ENCODE measurements at places on chromosomes 2 and 18.

DNA sequence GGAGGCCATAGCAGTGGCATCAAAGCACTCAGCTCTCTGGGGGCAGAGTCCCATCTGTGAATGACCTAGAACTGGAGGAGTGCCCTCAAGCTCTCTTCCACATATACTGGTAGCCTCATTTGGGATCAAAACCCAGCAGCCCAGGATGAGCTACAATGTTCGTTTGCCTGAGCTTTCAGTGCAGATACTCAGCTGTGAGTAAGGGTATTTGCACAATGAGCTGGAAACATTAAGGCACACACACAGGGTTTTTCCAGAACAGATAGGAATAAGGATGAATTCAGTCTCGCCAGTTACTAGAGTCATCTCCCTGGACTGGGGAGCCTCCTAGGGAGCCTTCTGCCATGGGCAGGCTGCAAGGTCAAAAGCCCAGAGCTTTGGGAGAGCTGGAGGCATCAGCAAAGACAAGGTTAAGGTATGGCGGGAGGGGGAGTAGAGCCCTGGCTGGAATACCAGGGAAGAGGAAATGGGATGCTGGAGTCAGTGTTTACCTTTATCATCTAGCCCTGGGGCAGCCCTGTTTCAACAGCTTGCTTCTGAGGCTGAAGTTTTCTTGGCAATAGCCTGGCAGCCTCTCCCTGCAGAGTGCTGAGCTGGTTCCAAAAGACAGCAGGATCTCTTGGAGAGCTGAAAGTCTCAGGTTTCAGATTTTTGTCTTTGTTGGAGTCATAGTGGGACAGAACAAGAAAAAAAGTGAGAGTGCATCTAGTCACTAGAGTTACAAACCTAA lies 187.7 kb downstream of the LOXHD1 start:
- no peak overlapping the region for H3K27ac ChIP-seq
- peaks cover 7% of the 10 kb centered on the region for H3K27me3 ChIP-seq
- H3K4me3 ChIP-seq: no peak overlapping the region
- no peaks in the 10 kb centered on the region for H3K36me3 ChIP-seq
- no peak for DNase-seq

- H3K27ac ChIP-seq: no peak overlapping the region
- H3K27me3 ChIP-seq: no peaks in the 10 kb centered on the region
- H3K4me1 ChIP-seq: peaks cover 4% of the 10 kb centered on the region
- peaks cover 26% of the 10 kb centered on the region for H3K36me3 ChIP-seq
- H3K4me3 ChIP-seq: no peak overlapping the region
These were observed 35.4 kb upstream of the STK17B start for GRCh38 chr2:196206804-196207203.

DNA sequence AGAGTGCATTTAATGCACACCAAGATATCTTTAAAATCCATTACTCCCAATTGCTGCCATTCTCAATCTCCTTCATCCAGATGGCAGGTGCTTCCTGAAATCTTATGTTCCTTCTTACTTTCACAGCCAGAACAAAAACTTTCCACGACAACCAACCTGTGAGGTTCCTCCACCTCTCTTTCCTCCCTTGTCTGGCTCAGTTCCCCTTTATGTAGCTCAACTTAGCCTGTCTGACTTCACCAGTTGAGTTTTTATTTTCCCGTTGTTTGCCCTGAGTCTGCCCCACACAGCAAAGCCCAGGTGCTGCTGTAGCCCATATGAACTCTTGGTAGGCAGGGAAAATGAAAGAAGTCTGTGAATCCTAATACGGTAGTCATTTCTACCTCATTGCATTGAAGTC lies 112.5 kb downstream of the MREG start:
- H3K4me3 ChIP-seq: no peak overlapping the region
- peaks cover 10% of the 10 kb centered on the region for H3K27me3 ChIP-seq
- no peaks in the 10 kb centered on the region for H3K36me3 ChIP-seq
- DNase-seq: no peak

DNA sequence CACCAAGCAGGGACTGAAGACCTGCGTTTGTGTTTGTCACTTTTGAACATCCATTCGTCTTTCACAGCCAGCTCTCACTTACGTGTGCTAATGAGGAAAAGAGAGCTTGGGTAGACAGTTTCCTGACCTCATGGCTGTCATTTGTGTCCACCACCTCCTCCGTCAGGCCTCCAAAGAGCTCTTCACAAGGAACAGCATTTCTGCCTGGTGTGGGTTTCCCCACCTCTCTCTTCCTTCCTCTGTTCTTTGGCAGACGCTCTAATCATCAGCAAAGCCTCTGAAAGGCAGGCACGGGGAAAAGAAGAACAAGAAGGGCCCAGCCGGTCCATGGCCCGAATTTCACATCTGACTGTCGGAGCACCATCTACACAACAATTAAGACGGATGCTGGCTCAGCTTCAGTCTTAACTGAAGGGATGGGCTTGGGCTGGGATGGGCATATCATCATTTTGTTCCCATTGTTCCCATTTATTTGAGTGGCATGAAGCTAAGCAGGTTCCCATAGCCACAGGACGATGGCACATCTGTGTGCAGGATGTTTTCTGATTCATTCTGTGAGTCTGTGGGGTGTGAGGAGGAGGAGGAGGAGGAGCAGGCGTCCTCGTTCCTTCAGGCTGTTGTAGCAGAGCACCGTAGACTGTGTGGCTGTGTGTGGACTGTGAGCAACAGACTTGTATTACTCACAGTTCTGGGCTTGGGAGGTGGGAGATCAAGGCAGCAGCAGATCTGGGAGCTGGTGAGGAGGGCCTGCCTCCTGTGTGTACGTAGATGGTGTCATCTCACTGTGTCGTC lies 66.4 kb downstream of the TSHZ1 start:
- DNase-seq: no peak
- no peaks in the 10 kb centered on the region for H3K36me3 ChIP-seq

DNA sequence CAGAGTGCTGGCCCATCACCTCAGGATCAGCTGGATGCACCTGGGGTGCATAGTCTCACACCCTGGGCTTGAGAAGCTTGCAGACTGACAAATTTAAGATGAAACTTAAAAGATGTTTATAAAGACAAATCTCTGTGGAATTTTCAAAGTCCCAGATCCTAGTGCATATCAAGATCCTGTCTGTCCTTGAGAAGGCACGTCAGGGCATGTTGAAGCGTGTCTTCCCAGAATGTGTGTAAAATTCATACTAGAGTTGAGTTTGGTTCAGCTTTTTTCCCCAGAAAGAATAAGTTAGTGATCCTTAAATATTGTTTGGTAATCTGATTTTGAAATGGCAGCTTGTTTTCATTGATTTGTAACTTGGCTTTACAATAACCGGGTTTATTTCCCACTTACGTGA lies 27.5 kb downstream of the INSIG2 start:
- peaks cover 2% of the 10 kb centered on the region for H3K27me3 ChIP-seq
- peaks cover 34% of the 10 kb centered on the region for H3K4me1 ChIP-seq
- no peak overlapping the region for H3K4me3 ChIP-seq
- H3K36me3 ChIP-seq: no peaks in the 10 kb centered on the region

- no peak overlapping the region for H3K4me3 ChIP-seq
- no peaks in the 10 kb centered on the region for H3K36me3 ChIP-seq
- H3K4me1 ChIP-seq: no peaks in the 10 kb centered on the region
- H3K27ac ChIP-seq: no peak overlapping the region
- H3K27me3 ChIP-seq: no peaks in the 10 kb centered on the region
These were observed 55.4 kb downstream of the MALT1 start for GRCh38 chr18:58726671-58727070.

DNA sequence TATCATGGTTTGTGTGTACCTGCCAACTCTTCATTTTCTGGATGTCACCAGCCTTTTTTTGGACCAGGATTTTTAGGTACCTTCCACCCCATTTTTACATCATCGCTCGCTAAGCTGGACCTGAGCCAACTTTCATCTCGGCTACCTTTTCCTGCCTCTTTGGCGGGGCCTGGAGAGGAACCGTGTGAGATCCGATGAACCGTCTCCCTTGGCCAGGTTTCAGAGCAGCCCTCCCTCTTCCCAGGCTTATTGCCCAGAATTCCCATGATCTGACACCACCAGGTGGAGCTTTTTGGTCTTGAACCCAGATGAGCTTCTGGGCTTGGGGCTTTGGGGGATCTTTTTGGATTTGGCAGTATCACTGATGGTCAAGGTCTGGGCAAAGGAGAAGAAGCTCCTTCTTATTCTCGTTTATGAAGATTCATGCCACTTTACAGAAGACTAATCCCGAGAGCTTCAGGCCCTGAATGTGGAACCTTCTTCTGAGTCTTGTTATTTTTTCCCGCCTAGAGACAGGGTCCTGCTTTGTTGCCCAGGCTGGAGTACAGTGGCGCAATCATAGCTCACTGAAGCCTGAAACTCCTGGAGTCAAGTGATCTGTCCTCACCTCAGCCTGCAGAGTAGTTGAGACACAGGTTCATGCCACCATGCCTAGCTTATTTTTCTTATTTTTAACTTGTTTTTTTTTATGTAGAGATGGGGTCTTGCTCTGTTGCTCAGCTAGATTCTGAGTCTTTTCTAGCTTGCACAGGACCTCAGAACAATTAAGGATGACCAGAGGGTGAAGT lies 50.4 kb downstream of the GATA6 start:
- peaks cover 32% of the 10 kb centered on the region for H3K4me1 ChIP-seq
- DNase-seq: no peak
- H3K27ac ChIP-seq: no peak overlapping the region
- H3K36me3 ChIP-seq: no peaks in the 10 kb centered on the region
- no peak overlapping the region for H3K4me3 ChIP-seq

DNA sequence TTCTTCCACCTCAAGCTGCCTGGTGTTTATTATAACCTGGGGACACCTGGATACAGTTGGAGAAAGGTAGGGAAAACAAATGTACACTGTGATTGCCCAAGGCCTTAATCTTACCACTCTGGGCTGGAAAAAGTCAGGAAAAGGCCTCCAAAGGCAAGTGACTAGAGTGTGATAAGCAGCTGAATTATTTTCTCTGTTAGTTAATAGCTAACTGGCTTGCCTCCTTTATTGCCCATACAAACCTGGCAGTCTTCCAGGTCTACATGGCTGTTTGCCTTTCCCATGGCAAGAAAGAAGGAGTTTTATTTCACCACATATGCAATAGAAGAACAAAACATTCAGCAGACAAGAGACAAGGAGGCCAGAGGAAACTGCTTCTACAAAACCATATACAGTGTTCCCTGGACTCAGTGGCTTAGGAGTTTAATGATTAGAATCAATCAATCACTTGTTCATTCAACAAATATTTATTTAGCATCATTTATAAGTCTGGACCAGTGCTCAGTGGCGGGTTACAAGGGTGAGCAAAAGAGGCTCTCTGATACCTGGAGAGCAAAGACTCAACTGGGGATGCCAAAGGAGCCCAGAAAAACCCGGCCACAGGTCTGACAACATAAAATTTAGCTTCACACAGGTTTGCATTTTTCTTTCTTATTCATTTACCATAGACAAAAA lies 27.5 kb upstream of the SUCLG1 start:
- H3K4me1 ChIP-seq: peaks cover 3% of the 10 kb centered on the region
- no peak overlapping the region for H3K4me3 ChIP-seq
- H3K27ac ChIP-seq: no peak overlapping the region
- DNase-seq: no peak
- no peaks in the 10 kb centered on the region for H3K36me3 ChIP-seq
- no peaks in the 10 kb centered on the region for H3K27me3 ChIP-seq

DNA sequence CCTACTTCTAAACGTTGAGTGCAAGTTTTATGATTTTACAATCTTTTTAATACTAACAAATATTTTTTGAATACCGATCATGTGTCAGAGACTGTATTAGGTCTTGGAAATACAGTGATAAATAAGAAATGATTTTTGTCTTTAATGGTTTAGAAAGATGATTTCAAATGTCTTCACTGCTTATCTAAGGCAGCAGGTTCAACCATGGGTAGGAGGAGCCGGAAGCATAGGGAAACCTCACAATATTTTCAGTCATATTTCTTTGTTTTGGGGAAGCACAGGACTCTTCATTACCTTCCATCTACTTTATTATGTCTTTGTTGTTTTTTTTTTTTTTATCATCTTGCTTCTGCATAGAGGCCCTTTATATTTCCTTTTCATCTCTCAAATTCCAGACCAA lies 165.2 kb upstream of the EPC2 start:
- no peak for DNase-seq
- H3K27me3 ChIP-seq: no peaks in the 10 kb centered on the region
- no peaks in the 10 kb centered on the region for H3K36me3 ChIP-seq
- H3K4me1 ChIP-seq: no peaks in the 10 kb centered on the region

- H3K4me1 ChIP-seq: no peaks in the 10 kb centered on the region
- H3K27ac ChIP-seq: no peak overlapping the region
- no peaks in the 10 kb centered on the region for H3K27me3 ChIP-seq
- no peak for DNase-seq
These were observed 366.3 kb downstream of the NYAP2 start for GRCh38 chr2:225765820-225766219.

DNA sequence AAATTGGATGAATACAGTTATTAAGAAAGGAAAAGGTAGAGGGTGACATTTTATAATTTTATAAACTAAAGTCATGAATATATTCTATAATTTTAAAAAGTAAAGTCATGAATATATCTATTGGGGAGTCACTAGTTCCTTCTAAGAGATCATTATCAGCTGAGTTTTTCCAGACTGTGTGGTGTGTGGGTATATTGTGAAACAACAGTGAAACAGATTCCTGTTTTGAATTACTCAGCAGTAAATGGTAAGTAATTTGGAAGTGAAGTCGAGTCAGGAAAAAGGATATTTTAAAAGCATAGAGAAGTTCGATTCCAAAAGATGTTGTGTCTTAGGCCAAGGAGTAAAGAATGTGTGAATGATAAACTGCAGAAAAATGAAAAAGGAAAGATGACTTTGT lies 1018.2 kb upstream of the NXPH2 start:
- no peaks in the 10 kb centered on the region for H3K27me3 ChIP-seq
- no peak overlapping the region for H3K4me3 ChIP-seq
- H3K27ac ChIP-seq: no peak overlapping the region
- no peaks in the 10 kb centered on the region for H3K36me3 ChIP-seq
- peaks cover 7% of the 10 kb centered on the region for H3K4me1 ChIP-seq

DNA sequence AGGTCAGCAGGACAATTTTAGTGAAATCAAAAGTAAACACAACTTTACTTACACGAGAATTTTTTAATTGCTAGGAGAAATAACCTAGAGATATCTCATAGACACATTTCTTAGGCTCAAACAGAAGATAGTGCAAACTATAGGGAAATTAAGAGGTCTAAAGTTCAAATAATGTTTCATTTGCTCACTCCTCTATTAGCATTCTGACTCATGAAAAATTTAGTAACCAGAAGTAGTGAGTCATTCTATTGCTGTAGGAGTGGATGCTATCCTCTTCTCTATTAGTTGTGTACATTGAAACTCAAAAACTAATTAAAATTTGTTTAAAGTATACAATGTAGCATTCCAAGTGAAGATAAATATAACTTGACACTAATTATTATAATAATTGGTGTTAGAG lies 908.3 kb upstream of the TMEFF2 start:
- H3K36me3 ChIP-seq: no peaks in the 10 kb centered on the region
- H3K27me3 ChIP-seq: no peaks in the 10 kb centered on the region
- no peak overlapping the region for H3K4me3 ChIP-seq

DNA sequence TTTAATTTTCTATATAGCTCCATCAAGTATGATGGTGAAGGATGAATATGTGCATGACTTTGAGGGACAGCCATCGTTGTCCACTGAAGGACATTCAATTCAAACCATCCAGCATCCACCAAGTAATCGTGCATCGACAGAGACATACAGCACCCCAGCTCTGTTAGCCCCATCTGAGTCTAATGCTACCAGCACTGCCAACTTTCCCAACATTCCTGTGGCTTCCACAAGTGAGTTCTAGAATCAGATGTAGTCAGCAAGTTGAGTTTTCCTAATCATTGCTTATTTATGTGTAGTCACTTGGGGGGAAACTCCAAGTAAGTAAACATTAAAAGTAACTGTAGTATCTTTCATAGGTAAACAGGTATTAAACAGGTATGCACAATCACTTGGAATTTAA lies 24.8 kb downstream of the SMAD4 start:
- no peak for DNase-seq
- no peak overlapping the region for H3K27ac ChIP-seq
- H3K4me1 ChIP-seq: no peaks in the 10 kb centered on the region
- no peak overlapping the region for H3K4me3 ChIP-seq
